Activated T-helper 1 cell treated with Interleukin-2 at 50 U/mL for 16 hours (primary cell): ENCODE measurements at places on chromosomes 3 and 15.

GRCh38 chr3:128281461-128282367, 128.4 kb downstream of the EEFSEC start:
- DNase-seq, result no peak

GRCh38 chr3:194019398-194020165, 116.4 kb upstream of the HES1 start:
- DNase-seq, result no peak

DNA sequence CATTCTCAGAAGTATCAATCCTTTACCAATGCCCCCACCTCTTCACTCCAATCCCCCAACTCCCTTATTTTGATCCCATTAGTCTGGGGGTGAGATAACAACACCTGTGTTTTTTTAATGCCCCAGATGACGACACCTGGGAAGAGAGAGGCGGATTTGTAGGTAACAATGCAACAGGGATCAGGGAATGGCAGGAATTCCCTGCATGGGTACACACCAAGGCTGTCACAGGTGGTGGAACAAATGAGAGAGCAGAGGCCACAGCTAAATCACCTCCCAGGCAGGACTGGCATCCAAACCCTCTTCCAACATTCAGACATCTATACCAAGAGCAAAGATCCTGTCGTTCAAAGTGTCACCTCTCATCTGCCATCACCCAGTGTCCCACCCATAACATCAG, 319.2 kb upstream of the TRIM42 start:
- DNase-seq, result no peak

GRCh38 chr3:171399842-171400241, 60.4 kb downstream of the TNIK start:
- no peak for DNase-seq

- no peak for DNase-seq
Measured at GRCh38 chr15:64361259-64361658, 5.3 kb upstream of the CSNK1G1 start.

DNA sequence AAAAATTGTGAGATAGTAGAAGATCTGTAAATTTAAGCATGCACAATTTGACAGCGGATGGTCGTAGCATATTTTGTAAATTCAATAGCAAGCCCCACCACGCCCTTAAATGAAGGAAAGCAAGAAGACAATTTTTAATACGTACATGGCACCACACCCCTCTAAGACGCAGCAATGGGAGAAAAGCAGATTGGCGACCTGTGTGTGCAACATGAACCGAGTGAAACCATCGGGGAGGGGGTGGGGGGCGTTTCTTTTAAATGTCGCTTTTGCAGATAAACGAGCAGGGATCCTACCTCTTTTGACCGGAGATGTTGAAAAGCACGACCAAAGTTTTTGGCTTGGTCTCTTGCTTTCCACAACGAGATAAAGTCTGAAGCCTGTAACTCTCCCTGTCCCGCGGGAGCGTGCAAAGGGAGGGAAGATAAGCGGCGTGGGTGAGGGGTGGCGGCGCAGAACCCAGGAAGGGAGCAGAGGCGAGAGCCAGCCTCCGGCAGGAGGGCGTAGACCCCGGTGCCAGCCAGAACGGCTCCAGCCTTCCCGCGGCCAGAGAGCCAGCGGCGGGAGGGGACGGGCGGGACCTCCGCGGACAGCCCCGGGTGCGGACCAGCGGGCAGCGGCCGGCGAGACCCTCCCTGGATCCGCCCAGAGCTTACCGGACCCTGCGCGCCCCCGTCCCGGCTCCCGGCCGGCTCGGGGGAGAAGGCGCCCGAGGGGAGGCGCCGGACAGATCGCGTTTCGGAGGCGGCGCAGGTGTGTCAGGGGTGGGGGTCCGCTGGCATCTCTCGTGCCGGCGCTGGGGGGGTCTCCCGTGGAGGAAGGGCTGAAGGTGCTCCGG, at the start of gene CHL1:
CHL1 (plus strand) TSS at position 453 of the 838 bp plus-strand sequence. CDS start 123,014 bp downstream, outside the sequence.
- no peak for DNase-seq

DNA sequence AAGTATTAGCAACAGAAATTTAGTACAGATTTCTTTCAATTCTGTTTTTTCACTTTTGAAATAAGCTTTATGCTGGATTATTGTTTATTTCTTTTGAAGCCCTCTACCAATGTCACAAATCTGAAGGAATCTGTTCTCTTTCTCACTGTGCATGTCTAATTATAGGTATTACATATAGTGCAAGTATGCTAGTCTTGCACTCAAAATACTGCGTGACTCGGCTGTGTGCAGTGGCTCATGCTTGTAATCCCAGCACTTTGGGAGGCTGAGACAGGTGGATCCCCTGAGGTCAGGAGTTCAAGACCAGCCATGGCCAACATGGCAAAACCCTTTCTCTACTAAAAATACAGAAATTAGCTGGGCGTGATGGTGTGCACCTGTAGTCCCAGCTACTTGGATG, 95.8 kb upstream of the PLAAT1 start:
- DNase-seq, result no peak

DNA sequence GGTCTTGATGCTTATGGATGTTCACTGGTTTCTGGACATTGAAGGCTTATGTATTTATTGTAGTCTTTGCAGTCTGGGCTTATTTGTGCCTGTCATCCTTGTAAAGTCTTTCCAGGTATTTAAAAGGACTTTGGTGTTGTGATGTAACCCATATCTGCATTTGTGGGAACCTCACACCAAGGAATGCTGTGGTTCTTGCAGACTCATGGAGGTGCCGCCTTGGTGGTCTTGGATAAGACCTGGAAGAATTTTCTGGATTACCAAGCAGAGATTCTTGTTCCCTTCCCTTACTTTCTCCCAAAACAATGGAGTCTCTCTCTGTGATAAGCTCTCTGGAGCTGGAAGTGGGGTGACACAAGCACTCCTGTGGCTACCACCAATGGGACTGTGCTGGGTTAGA, 363.5 kb upstream of the NECTIN3 start:
- no peak for DNase-seq

GRCh38 chr15:90907838-90908507, 4.9 kb downstream of the MAN2A2 start:
- no peak for DNase-seq

- DNase-seq, result no peak
Measured at GRCh38 chr3:141330235-141330634, 38.1 kb upstream of the ZBTB38 start.

- DNase-seq, result no peak
Measured at GRCh38 chr15:78968539-78969271, 23.9 kb upstream of the CTSH start.

DNA sequence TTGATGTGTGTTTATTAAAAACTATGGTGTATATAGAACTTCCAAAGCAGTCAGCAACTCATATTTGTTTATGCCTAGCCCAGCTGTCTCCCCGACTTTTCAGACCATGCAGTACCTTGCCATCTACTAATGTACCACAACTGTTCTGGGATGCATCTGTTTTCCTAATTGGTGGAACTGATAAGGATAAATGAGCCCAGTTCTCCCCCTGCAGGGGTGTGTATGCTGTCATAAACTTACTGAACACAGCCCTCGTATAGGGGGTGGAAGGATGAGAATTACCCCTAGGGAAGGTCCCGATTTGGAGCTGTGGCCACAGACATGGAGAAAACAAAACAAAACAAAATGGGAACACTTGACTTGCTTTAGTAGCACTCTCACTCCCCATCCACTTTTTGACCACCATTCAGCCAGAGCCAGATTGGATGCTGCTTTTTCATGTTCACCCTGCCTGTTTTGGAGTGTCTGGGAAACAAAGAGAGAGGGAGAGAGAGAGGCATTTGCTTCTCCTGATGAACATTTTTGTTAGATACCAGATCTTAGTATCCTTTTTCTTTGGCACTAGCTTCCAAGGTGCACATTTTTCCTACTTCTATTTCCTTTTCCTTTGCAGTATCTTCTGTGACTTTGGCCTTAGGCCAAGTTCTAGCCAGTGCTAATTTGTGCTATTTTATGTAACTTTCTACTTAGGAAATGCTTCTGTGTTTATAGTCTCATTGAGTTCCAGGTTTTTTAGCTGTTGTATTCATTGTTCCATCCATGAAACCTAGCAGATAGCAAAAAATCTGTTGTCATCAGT, 29.1 kb downstream of the CADM2 start:
- no peak for DNase-seq

- DNase-seq, result no peak
Measured at GRCh38 chr3:31882431-31882830, 98.6 kb downstream of the OSBPL10 start.

DNA sequence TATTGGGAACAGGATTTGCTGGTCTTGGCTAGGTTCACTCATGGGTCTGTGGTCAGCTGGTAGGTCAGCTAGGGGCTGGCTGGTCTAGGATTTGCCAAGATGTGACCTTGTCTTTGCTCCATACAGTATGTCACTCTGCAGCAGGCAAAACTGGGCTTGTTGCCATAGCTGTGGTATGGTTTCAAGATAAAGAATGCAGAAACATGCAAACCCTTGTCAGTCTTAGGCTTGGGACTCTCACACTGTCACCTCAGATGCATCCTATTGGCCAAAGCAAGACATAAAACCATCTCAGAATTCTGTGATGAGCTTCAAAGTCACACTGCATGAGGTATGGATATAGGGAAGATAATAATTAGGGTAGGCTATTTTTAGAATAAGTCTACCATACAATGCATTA, 66.6 kb upstream of the TBC1D5 start:
- DNase-seq, result no peak

- DNase-seq, result no peak
Measured at GRCh38 chr3:8756671-8757070, 12.7 kb downstream of the OXTR start.

DNA sequence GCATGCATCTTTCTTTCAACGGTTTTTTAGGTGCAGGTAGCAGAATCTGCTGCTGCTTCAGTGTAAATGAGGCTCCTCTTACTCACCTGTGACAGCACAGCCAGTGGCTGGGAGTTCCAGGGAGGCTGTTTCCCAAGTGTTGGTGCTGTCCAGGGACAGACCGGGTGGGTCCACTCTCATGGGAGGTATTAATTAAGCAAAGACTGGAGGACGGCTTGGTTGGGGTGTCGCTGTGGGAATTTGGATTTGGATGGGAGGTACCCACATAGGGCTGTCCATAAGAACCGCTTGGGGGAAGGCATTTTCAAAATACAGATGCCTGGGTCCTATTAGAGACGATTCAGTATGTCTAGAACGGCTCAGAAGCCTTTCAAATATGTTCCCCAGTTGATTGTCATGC, 42.9 kb downstream of the SV2B start:
- no peak for DNase-seq

- DNase-seq, result no peak
Measured at GRCh38 chr3:164524201-164524600, 554.1 kb downstream of the SI start.

- DNase-seq, result no peak
Measured at GRCh38 chr3:64634417-64634816, 53.4 kb downstream of the ADAMTS9 start.

GRCh38 chr3:45035441-45036301, 9.6 kb downstream of the CLEC3B start:
- no peak for DNase-seq

DNA sequence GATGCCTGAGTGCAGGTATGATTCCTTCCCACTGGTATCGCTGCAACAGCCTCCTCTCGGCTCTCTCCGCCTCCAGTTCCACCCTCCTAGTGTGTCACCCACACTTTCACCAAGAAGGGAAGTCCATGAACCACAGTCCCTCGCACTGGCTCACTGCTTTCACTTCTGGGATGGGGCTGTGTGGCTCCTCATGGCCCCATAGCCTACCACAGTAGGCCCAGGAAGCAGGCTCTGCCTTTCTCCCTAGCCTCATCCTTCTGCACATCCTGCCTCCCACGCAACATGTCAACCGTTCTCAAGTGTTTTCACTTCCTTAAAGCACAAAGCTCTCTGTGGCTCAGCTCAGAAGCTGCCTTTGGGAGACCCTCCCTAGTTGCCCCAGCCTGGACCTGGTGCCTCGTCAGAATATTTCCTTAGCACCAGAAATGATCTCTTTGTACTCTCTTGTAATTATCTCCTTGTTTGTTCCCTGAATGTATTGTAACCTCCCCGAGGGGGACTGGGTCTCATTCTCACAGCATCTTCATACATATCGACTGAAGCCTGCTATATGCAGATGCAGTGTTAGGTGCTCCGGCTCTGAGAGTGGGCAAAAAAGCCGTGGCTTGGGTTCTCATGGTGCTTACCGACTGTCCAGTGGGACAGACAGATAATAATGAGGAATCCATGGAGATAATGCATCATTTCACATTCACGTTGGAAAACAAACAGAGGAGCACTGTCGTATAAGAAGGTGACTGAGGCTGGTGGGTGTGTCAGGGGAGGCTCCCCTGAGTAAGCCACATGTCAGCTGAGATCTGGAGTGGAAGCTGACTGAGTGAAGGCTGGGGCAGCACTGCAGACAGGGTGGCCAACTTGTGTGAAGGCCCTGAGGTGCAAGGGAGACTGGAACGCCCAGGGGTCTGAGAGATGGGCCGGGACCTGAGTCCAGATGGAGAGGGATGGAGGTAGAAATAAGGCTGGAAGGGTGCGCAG, 107.1 kb downstream of the DGKG start:
- no peak for DNase-seq

DNA sequence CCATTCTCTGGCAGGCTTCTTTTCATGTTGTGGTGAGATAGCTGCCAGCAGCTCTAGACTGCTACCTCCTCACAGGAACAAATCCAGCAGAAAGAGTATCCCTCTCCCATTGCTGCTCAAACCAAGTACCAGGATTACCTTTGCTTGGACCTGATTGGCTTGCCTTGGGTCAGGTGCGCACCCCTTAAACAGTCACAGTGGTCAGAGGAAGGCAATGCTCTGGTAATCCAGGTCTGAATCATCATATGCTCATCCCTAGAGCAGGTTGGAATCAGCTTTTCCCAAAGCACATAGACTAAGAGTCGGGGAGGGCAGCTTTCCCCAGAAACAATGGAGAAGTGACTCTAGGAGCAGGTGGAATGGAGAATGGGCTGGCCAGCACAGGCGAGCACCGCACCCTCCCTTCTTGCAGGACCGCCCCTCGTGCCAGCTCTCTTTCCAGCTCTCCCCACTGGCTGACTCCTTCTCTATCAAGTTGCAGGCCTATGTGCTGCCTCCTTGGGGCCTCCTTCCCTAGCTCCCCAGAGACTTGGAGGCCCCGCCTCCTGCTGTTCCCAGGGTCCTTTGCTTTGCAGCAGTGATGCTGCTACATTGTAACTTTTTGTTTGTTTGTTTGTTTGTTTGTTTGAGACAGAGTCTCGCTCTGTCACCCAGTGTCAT, 29.9 kb upstream of the ADPGK start:
- no peak for DNase-seq

- no peak for DNase-seq
Measured at GRCh38 chr3:151878465-151878864, 5.0 kb downstream of the SUCNR1 start.

GRCh38 chr3:66473181-66473580, 27.6 kb downstream of the LRIG1 start:
- no peak for DNase-seq

DNA sequence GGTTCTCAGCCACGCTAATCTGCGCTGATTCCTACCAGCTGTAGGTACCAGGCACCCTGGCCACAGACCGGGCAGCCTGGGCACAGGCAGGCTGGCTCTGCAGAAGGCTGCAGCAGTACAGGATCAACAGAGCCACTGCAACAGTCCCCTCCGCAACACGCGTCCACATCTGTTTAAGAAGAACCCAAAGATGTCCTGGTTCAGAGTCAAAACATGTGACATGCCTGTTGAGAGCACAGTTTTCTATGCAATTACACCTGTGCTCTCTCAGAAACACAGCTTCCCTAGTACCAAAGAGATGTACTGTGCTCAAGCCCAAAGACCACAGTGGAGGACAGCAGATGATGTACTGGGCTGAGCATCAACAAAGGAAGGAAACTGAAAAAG, 18.8 kb downstream of the LRIG1 start:
- no peak for DNase-seq
